ENCODE measurements at places on chromosomes 6 and 20. TPM values are rescaled to one million over a fixed set of nuclear protein-coding genes. Genes with fewer than 3 reads are reported as not detected.

DNA sequence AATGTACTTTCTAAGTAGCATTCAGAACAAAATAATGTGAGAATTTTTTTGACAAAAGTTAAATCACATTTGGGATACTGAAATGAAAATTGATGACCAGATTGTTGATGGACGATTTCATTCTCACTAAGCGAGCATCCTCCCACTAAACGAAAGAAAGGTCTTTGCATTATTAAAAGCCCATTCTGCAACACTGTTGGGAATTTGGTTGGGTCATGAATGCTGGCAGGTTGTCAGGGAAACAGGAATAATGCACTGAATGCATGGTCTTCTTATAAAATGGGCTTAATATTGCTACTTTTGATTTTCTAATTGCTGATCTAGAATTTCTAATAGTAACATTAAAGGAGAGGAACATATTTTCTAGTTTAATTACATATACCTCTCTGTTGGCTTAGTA lies 229.8 kb downstream of the NKAIN2 start:
- no peaks in the 10 kb centered on the region for H3K27me3 ChIP-seq
- H3K27ac ChIP-seq: no peak overlapping the region
- no peaks in the 10 kb centered on the region for H3K4me1 ChIP-seq
- no peak for DNase-seq
- H3K36me3 ChIP-seq: no peaks in the 10 kb centered on the region

Gene RIPPLY2
- total RNA-seq: not detected

DNA sequence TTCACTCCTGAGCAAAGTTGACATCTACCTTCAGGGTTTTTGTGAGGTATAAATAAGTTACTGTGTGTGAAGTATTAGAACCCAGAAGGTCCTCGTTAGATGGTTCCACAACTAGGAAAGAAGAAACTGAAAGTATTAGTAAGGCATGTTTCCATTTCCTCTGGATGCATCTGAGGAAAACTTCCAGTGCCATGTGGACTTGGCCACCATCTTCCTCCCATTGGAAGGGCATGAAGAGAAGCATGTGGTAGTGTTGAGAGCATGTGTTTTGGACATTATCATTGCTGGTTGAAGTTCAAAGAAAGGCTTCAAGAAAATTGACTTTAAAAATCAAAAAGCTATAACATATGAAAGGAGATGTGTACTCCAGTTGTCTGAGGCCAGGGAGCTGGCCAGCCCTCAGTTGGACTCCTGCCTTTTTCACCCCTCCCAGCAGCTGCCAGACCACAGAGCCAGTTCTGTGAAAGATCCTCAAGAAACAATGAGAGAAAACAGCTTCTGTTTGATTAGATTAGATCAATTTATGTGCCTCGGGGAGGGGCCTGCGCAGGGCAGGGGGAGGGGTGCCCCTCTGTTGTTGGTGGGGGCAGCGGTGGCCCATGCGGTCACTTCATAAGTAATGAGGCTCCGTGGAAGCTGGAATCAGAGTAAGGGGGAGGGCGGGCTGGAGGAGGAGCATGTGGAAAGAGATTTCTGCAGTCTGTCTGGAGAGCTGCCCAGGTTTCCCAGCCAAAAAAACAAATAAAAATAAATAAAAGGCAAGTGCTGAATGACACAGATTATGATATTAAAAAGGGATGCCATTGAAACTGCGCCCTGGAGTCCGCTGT lies 154.0 kb downstream of the JARID2 start:
- H3K27ac ChIP-seq: no peak overlapping the region
- no peak overlapping the region for H3K4me3 ChIP-seq
- DNase-seq: peak; percentile 82
- no peaks in the 10 kb centered on the region for H3K27me3 ChIP-seq

DNA sequence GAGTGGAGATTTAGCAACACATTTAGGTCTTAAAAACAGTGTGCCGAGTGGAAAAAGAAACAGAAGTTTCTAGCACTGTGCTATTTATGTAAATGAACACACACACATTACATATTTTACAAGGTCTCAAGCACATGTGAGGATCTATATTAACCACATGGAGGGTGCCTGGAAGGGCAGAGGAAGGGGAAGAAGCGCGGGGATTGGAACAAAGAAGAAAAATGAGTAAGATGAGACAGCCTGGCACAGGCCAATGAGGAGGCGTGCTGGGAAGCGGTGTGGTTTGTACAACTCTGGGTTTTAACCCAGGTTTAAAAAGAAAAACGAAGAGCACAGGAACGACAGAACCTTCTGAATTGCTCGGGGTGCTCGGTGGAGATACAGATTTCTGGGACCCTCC lies 5.7 kb downstream of the KCNG1 start:
- no peak overlapping the region for H3K4me3 ChIP-seq
- peaks cover 14% of the 10 kb centered on the region for H3K4me1 ChIP-seq
- no peaks in the 10 kb centered on the region for H3K27me3 ChIP-seq
- no peak overlapping the region for H3K27ac ChIP-seq

DNA sequence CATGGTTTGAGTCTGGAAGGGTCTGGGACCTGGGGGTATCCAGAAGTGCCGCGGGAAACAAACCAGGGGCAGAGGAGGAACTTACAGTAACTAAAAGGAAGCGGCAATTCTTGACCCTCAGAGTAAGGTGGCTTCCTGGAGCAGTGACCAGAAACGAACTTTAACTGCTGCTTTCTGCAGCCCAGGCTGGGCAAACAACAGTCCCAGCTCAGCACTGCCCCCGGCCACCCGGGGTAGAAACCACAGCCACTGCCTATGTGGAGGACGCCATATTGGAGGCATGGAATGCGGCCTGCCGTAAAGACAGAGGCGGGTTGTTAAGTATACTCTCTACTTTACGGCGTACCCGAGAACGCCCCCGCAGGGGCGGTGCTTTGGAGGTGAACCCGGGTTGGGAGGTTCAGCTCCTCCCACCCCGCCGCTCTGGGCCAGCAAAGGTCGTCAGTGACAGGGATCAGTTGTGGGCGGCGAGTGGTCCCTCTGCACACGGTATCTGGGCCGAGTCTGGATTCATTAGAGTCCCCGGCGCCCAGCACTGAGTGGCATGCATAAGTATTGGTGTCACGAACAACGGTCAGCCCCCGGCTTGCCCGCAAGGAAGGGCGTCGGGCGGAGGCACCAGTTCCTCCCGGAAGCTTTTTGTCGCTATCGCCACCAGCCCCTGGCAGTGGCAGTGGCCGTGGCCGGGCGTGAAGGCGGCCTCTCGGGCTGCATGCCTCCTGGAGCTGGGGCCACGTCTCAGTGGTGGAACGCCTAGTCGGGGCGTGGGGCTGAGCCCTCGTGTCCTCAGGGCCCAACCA lies at the start of gene PDSS2:
PDSS2 (minus strand) TSS at position 282 of the 800 bp plus-strand sequence; CDS start at position 3, 279 bp downstream.
- peak within 1 kb of the TSS; percentile 76 for H3K27ac ChIP-seq
- peak; percentile 95 for DNase-seq
- no peaks in the 10 kb centered on the region for H3K27me3 ChIP-seq
- no peaks in the 10 kb centered on the region for H3K36me3 ChIP-seq

DNA sequence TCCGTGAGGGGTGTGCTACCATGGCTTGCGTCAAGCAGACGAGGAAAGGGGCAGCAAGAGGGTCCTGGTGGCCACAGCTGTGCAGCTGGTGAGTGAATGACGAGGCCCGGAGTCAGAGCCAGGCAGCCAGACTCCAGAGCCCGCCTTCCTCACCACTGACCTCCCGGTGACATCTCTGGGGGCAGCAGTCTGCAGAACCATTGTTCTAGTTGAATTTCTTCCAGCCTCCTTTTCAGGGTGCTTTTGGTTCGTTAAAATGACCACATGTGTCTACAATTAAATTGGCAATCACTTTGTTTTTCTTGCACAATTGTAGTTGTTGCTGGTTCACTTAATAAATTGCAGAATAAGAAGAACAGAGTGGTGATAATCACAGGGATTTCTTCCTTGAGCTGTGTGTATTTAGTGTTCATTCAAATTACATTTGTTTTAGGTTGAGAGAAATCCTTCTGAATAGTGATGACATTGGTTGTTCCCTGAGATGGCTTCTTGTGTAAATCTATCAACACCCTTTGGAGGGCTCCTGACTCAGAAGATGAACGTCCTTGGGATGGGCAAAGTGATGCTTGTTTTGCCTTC lies 96.4 kb downstream of the TULP4 start:
- H3K27ac ChIP-seq: no peak overlapping the region
- no peaks in the 10 kb centered on the region for H3K36me3 ChIP-seq
- DNase-seq: peak; percentile 76
- H3K4me3 ChIP-seq: no peak overlapping the region
- H3K4me1 ChIP-seq: peaks cover 8% of the 10 kb centered on the region
- no peaks in the 10 kb centered on the region for H3K27me3 ChIP-seq

DNA sequence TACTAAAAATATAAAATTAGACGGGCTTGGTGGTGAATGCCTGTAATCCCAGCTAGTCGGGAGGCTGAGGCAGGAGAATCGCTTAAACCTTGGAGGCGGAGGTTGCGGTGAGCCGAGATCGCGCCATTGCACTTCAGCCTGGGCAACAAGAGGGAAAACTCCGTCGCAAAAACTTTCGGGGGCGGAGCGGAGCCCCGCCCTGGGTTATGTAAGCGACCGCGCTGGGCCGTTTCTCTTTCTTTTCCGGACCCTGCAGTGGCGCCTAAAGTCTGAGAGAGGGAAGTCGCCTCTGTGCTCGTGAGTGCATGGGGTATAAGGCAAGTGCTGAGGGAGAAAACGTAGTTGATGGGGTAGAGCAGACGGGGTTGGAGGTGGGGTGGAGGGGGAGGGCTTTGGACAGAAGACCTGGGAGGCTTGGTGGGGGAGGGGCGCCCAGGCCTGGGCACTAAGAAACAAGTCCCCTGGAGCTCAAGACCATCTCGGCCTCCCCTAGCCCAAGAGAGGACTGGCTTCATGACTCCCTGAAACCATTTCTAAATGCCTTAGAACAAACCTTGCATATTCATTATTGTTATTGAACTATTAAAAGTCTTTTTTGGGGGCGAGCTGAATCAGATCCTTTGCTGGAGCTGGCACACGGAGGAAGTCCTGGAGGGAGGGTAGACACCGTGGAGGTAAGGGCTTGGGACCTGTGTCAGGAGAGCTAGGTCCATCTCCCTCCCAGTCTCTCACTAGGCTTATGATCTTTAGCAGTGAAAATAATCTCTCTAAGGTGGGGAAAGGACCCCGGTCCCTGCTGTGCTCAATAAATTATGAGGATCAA lies 2.7 kb upstream of the MICA start:
- DNase-seq: peak; percentile 34
- peak overlapping the region; percentile 72 for H3K4me3 ChIP-seq
- H3K4me1 ChIP-seq: peaks cover 5% of the 10 kb centered on the region

All from IMR-90 (cell line).